T-helper 22 cell (primary cell): ENCODE measurements at places on chromosomes 1 and 21.

DNA sequence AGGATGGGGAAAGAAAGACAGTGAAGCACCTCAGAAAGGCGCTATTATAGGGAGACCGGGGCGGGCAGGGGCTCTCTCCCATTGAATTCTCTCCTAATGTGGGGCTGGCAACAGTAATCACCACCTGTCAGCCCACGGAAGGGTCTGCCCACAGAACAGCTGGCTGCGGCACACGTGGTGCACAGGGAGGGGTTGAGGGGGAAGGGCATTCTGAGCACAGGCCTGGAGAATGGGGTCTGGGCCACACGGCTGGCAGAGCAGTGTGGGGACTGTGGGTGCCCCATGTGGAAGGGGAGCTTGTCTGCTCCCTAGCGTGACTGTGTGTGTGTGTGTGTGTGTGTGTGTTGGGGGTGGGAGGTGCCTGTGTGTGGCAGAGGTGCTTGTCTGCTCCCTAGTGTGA lies 4.1 kb downstream of the OLFML3 start:
- DNase-seq: no peak

- no peak for DNase-seq
These were observed 9.8 kb downstream of the OR2W3 start for GRCh38 chr1:247905181-247905580.

DNA sequence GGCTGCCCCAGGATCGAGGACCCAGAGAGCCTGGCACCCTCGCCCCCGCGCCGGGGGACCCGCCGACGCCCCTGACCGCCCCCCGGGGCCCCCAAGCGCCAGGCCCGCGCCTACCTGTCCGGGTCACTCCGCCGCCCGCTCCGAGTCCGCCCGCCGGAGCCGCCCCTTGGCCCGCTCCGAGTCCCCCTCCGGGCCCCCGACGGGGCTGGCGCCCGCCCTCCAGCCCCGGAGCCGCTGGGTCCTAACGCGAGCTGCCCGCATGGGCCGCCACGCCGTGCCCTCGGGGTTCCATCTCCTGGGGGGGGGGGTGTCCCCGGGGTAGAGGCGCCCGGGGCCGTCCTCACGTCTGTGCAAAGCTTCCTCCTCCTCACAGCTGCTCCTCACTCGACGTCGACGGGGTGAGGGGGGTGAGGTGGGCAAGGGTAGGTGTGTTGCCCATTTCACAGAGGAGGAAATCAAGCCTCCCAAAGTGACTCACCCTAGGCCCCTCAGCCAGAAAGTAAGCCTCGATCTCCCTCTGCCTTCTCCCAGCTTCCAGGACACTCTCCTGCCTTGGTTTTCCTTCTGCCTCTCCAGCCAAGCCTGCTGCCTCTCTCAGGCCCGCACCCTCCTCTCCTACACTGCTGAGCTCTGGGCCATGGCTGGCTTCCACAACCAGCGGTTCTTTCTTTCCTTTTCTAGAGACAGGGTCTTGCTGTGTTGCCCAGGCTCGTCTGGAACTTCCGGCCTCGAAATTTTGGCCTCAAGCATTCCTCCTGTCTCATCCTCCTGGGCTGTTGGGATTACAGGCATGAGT lies at the start of gene MFAP2:
TSS of gene MFAP2 (minus strand) at position 148 of the 796 bp plus-strand sequence. CDS start 2,347 bp downstream, outside the sequence.
- DNase-seq: no peak

GRCh38 chr1:230717251-230717650 lies 3.3 kb upstream of the AGT start:
- no peak for DNase-seq

DNA sequence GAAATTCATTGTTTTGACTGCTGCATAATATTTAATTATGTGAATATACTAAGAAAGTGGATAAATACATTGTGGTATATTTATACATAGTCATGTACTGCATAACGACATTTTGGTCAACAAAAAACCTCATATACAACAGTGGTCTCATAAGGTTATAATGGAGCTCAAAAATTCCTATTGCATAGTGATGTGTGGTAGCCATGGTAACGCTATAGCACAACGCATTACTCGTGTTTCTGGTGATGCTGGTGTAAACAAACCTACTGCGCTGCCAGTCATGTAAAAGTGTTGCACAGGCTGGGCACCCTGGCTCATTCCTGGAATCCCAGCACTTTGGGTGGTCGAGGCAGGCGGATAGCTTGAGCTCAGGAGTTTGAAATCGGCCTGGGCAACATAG lies 52.6 kb upstream of the NHLH2 start:
- no peak for DNase-seq

GRCh38 chr1:205690122-205690756 lies 9.9 kb upstream of the SLC45A3 start:
- DNase-seq: no peak

DNA sequence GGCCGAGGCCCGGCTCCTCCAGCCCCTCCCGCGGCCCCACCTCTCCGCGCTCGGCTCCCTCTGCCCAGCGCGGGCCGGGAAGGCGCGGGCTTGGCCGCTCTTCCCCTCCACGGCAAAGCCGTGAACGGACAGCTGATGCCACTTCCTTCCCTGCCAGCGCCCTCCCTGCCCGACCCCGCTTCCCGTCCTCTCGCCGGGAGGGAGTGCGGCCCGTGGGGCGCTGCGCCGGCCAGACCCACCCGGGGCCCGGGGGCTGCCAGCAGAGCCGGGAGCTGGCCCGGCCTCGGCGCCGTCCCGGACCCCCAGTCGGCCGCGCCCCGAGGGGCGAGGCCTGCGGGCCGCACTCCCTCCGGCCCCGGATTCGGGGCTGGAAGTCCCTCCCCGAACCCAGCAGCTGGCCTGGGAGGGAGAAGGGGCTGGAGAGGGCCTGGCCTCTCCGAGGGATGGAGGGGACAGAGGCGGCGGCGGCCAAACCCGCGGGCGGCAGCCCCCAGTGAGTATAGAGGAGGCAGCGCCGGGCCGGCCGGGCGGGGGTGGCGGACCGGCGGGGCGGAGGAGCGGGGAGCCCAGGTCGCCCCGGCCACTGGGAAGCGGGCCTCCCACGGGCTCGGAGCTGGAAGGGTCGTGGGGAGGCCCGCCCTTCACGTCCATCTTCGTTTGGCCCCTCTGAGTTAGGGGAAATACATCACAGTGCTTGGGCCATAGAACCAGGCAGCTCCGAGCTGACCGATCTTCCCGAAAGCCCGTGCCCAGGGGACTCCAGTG lies at the start of gene KIAA1614:
TSS of gene KIAA1614 (plus strand) at position 97 of the 765 bp plus-strand sequence. CDS start at position 444, 347 bp downstream.
- no peak for DNase-seq

GRCh38 chr1:174988986-174989385 lies 10.8 kb upstream of the CACYBP start:
- no peak for DNase-seq

- DNase-seq: no peak
These were observed 137.2 kb upstream of the ETS2 start for GRCh38 chr21:38668541-38668940.

DNA sequence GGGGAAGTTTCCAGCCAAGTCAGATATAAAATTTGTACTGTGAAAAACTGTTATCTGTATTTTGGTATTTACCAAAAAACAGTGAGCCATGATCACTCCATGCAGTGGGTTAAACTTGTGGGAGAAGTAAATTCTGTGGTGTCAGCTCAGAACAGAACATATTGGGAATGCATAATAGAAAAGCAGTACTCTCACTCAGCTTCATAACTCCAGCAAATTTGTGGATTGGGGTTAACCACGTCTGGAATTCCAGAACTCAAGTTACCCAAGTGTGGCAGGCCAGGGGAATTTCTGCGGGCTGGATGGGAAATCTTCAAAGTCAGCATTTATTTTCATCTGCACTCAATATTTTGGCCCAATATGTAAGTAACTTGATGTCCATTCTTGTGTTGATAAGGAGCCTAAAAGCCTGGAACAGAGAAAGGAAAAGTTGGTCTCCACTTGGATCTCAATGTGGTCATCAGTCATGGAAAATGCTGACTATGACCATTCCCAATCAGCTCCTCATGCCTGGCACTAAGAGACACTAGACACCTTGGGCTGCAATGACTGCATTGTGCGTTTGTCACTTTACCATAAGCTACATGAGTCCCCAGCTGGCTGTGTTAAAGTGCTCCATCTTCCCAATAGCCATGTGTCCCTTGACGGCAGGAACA lies 39.1 kb upstream of the ENAH start:
- no peak for DNase-seq

DNA sequence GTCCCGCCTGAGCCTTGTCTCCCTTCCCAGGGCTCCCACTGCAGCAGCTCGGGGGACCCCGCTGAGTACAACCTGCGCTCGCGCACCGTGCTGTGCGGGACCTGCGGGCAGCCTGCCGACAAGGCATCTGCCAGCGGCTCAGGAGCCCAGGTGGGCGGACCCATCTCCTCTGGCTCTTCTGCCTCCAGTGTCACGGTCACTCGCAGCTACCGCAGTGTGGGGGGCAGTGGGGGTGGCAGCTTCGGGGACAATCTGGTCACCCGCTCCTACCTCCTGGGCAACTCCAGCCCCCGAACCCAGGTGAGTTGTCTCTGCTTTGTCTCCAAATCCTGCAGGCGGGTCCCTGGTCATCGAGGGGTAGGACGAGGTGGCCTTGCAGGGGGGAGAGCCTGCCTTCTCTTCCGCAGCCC lies 14.9 kb upstream of the SEMA4A start:
- no peak for DNase-seq

GRCh38 chr1:176670853-176671252 lies 207.9 kb downstream of the PAPPA2 start:
- no peak for DNase-seq

DNA sequence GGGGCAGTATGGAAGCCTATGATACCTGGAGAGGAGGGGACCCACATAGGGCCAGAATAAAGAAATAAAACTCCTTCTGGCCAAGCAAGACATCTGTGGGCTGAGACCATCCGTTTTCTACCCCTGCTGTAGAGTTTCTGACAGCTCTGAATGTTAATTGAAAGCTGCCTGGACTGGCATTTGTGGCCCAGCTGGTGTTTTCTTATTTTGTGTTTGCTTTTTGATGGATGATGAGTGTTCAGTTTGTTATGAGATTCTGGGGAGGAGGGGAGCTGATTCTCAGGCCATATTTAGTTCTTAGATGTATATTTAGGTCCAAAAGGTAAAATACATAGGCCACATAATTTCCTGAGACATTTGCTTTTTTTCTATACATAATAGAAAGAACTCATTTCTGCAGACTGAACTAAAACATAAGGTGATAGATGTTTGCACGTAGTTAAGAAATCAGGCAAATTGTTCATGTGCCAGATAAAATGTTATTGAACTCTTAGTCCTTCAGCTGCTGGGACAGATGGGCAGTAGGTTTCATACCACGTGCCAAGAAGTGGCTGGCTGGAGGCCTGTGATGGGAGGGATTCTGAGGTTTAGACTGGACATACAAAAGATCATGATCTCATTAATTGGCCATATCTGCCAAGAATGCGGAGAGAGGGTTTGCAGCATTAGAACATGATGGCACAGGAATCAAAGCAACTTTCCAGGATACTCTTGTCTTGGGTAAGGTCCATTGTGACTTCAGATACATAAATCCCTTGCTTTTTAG lies 54.1 kb downstream of the DSCAM start:
- DNase-seq: no peak

DNA sequence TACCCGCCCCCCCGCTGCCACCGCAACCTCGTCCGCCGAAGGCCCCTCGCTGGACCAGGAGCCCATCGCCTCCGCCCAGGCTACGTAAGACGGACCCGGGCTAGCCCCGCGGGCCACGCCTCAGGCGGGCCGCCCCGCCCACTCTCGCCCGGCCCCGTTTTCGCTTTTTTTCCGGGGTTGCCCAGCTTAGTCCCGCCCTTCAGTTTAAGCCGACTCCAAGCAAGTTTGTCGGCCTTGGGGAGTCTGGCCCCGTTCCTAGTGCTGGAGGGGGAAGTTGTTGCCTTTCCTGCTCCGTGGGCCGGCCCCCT lies 3.0 kb downstream of the RUSC1 start:
- peak; percentile 69 for DNase-seq

DNA sequence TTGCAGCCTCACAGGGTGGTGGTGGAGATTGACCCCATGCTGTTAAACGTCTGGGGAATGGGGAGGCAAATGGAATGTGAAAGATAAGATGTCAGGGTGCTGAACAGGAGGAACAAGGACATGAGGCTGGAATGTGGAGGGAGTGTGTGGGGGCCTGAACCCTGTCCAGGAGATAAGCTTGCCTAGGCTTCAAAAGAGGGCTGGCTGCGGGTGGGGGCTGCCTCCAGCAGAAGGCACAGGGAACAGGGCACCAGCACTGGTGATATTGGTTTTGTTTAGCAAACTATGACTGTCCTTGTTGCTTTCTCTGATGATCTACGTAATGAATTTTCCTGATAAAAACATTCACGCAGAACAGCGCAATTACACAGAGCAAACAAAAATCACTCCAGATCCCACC lies 52.4 kb upstream of the LRP8 start:
- no peak for DNase-seq

DNA sequence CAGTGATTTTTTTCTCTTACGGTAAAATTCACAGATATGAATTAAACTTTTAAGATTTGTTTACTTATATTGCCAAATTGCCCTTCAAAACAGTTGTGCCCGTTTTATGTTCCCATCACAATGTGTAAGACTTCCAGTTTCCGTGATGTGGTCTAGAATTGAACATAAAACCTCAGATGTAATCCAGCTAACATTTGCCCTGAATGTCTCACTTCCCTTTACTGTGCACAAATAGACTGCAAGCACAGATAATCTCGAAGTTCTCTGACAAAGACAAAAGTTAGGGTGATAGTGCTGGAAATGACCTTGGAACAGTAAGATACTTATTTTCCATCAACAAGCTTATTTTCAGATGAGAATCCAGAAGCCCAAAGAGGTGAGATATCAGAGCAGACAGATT lies 177.5 kb downstream of the ZZZ3 start:
- no peak for DNase-seq

DNA sequence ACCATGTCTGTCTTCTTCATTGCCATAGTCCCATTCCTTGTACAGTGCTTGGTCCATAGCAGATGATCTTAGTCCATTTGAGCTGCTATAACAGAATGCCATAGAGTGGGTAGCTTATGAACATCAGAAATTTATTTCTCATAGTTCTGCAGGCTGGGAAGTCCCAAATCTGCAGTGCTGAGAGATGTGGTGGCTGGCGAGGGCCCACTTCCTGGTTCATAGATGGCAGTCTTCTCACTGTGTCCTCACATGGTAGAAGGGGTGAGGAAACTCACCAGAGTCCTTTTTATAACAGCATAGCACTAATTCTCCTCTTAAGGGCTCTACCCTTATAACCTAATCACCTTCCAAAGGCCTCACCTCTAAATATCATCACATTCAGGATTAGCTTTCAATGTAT lies 23.1 kb upstream of the RAP1A start:
- peak; percentile 47 for DNase-seq

DNA sequence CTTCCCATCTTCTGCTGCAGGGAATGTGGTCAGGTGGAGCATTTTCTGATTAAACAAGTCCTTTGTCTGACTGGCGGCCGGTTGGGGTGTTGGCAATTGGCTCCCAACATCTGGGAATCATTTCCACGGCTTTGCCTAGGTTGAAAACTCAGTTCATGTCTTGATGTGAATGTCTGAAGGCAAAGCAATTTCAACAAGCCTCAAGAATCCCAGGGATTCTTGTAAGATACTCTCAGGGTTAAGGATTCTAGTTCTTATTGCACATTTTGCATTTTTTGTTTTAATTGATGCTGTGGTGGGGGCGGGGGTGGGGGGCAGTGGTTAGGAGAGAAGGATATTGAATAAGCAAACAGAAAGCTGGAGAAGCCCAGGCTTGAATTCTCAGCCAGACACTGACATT lies 273.9 kb downstream of the KIF26B start:
- DNase-seq: no peak

DNA sequence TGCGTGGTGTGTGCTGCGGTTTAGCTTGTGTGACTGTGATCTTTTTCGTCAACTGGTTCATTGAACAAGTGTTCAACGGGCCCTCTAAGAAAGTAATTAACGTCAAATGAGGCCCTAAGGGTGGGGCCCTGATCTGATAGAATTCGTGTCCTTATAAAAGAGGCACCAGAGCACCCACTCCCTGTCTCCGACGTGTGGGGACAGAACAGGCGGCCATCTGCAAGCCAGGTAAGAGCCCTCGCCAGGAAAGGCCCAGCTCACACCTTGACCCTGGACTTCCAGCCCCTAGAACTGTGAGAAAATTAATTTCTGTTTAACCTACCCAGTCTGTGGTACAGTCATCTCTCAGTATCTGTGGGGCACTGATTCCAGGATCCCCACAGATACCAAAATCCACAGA lies 20.4 kb upstream of the SAMD11 start:
- no peak for DNase-seq
